ENCODE measurements at places on chromosomes 4 and X.

GRCh38 chr4:23945451-23946017 lies 55.7 kb upstream of the PPARGC1A start:
- no peak for DNase-seq

GRCh38 chr4:36551697-36552214 lies 270.3 kb downstream of the DTHD1 start:
- DNase-seq = no peak

DNA sequence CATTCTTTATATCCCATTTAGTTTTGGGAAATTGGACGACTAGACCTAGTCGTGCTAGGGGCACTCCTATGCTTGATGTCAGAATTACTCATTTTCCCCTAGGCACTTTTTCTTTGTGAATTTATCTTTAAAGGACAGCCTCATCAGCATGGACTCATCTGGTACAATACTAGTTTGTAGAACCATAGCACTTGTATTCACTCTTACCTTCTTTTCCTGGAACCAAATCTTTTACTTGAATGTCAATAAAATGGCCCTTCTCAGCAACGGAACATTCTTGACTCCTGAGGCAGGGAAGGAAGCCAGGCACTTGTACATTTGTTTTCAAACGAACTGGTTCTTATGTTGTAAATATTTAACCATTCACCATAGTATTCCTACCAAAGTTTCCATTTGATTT lies 187.1 kb downstream of the SHROOM3 start:
- DNase-seq = no peak

- DNase-seq = no peak
These were observed 295 bp upstream of the TLR10 start for GRCh38 chr4:38783109-38783460.

DNA sequence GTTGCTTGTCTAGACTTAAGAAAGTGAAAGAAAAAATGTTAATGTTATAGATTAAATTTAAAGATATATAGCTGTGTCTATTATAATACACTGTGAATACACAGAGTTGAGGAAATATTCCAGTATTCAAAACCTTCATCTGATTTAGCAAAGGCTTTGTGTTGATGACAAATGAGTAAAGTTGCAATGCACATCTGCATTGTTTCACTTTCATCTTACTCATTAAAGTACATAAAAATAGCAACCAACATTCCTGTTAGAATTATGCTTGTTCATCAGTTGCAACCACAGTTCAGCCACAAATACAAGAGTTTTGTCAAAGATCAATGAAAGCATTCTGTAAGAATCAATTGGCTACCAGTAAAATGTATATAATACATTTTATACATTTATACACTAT lies 346.4 kb upstream of the SLC7A11 start:
- DNase-seq = no peak

GRCh38 chrX:38165023-38165422 lies 55.6 kb downstream of the SRPX start:
- no peak for DNase-seq

DNA sequence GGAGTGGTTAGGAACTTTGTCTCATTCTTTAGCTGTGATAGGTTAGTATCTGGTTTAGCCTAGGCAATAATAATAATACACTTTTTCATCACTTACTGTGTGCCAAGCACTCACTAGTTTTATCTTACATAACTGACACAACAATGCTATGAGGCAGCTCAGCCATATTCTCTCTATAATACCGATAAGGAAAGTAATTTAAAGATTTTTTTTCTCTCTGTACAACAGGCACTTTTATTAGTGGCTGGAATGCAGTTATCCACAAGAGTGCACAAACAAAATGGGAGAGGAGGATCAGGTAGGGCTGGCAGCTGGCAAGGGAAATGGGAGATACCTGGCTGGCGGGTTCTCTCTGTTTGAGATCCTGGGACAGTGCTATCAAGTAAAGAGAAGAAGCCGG lies 7.6 kb downstream of the RELL1 start:
- no peak for DNase-seq

DNA sequence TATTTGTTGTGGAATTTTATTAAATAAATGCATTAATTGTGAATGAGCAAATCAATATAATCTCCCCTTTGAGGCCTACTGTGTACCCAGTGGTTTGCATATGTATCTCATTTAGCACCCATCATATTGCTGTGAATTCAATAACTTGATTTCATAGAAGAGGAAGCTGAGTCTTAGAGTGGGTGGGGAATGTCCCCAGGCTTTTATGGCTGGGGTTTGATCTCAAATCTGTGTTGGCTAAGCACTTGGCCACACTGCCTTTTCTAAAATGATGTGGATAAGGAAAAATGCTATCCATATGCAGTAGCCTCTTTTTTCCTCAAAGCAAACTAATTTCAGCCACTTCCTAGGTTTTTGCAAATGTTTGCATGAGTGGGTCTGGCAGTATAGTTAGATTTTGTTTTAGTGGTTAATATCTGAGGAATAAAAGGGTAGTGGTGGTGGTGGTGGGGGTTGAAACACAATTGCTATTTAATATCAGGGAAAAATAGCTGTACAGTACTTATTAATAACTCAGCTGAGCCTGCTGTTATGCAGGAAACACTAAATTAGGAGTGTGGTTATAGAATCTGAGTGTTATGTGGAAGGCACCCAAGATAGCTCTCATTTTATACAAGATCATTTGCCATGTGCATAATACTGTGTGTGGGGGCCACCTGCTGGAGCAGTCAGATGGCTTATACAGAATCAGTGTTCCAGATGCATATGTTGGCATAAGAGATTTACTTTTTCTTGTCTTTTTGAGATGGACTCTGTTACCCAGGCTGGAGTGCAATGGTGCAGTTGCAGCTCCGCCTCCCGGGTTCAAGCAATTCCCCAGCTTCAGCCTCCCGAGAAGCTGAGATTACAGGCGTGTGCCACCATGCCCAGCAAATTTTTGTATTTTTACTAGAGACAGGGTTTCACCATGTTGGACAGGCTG lies 108.0 kb downstream of the TMEM131L start:
- DNase-seq = no peak

DNA sequence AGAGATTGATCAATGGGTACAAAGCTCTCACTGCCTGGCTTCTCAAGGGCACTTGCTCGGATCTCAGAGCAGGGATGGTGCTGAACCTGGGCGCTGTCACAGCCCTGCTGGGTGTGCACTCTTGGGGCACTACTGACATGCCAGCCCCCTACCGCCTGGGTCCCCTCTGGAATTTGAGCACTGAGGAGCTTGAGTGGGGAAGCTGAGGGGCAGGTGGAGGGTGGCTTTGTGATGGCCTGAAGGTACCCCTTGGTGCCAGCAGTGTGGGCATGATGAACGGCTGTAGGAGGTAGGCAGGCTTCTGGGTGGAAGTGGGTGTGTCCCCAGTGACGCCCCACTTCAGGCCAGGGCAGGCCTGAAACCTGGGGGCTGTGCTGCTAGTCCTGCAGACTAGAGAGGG lies 379.1 kb upstream of the GRID2 start:
- no peak for DNase-seq

- no peak for DNase-seq
These were observed 18.2 kb upstream of the TNIP3 start for GRCh38 chr4:121182296-121182695.

DNA sequence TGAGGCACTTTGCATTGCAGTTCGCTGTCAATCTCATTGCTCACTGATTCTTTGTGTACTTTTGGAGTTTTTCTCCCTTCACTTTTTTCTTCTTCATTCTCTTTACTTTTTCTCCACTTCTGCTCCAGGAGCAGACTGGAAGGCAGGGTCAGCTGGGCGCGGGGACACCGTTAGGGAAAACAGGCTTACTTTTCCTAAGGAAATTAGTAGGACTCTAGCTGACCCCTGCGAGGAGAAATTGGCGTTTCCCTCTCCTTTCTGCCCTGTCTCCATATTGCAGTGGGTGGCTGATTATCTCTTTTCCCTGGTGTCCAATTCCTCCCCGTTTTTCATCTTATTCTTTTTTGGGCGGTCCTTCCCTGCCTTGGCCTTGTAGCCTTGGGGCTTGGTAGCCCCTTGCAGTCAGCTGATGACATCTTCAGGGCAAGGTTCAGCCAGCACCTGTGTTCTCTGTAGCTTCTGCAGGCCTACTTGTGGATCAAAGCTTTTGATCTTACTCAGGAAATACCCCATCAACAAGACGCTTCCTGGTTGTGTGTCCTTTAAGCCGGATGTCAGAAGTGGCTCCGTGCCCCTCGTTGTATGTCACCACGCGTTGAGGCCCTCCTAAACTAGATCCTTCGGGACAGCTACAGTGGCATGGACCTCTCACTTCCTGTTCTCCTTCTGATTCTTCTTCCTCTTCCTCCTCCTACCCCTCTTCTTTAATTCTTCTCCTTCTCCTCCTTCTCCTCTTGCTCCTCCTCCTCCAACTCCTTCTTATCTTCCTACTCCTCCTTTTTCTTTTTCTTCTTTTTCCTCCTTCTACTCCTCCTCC lies 36.1 kb downstream of the NBDY start:
- DNase-seq = peak; percentile 21

DNA sequence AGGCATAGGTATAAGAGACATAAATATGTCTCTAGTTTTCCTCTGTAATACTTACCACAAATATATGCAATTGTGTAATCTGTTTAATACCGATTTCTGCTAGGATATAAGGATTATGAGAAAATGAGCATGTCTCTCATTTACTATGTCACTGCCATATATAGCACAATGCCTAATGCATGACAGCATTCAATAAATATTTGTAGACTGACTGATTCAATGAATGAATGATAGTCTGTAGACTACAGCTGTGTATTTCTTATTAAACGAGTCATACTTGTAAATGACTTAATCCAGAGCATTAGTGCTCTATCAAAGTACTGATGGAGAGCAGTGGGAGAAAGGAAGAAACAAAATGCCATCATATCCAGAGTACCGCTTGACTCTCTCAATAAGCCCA lies 175.6 kb downstream of the PPP3CA start:
- DNase-seq = no peak

DNA sequence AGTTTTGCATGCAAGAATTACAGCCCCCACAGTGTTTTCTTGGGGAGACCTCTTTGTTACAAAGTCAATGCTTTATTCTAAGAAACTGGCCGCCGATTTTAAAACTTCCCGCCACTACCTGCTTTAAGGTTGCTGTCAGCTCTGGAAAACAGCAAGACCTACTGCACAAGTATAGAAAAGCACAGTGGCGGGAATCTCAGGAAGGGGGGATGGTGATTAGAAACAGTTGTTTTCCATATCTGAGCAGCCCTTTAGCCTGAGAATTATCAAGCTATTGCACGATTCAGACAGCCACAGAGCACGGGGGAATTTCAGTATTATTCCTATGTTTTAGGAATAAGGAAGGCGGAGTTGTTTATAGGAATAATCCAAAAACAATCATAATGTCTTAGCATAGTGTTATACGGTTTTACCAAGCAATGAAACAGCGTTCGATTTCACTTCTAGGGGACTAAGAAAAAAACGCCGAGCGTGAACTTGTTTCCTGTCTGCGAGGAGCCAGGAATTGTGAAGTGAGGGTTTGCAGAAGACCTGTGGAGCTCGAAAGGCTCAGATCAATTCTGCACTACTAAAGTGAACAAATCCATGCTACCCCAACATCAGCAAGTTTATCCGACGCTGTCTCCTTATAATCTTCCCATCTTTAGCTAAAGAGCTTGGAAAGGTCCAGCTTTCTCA lies 81.3 kb downstream of the HMGN5 start:
- DNase-seq = no peak

DNA sequence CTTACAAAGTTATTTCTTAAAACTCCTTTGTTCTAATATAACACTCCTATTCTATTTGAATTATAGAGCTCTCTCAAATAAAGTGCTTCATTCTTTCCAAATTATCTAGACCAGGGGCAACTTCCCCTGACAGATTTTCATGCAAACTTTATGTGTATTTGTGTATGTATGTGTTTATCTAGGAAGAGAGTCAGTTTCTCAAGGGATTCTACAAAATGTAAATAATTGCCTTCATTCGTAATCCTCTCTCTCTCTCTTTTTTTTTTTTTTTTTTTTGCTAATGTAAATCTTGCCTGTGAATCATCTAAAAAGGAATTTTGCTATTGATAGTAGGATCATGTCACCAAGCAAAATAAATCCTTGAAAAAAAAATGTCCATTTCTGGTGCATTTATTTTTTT lies 38.9 kb upstream of the RBPJ start:
- DNase-seq = no peak

GRCh38 chr4:105162123-105162796 lies 15.6 kb downstream of the TET2 start:
- DNase-seq = no peak

DNA sequence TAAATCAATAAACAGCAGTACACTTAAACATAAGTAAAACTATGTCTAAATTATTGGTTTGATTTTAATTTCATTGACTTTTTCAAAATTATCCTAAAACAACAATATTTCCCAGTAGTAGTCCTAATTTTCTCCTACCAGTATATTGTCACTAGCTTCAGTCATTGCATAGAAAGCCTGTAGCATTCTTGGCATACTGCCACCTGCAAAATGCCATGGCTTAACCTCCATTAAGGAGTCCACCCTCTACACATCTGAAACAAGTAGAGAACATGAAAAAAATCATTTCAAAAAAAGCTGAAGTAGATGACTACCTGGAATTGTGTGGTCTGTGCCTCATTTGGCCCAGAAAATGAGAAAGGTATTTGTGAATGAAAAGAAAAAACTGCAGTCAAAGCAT lies 348.5 kb downstream of the INPP4B start:
- DNase-seq = no peak

- DNase-seq = no peak
These were observed 277.8 kb downstream of the TENM3 start for GRCh38 chr4:182521011-182521410.

DNA sequence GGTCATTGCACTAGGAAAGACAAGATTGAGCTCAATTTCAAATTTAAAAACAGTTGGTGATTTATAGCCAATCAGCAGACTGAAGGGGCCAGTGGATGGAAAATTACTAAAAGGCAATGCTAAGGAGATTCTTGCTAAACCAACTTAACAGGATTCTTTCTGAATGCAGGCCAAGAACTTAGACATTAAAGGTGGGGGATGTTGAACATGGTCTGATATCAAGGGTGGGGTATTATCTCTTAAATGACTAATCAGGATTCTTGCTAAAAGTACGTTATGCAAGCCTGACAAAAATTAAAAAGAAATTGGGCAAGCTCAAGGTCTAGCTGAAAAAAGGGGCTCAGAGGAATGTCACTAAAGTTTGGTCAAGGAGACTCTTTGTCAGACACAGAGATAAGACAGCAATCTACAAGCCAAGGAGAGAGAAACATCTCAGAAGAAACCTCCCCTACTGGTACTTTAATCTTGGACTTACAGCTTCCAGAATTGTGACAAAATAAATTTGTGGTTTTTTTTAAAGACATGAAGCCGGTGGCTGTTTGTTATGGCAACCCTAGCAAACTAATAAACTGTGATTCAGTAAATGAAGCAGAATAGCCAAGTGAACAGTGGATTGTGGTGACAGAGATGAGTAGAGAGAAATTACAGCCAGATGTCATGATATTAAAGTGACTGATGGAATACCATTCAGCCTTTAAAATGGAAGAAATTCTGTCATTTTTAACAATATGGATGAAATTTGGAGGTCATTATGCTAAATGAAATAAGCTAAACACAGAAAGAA lies 120.3 kb upstream of the KLHL4 start:
- DNase-seq = no peak

DNA sequence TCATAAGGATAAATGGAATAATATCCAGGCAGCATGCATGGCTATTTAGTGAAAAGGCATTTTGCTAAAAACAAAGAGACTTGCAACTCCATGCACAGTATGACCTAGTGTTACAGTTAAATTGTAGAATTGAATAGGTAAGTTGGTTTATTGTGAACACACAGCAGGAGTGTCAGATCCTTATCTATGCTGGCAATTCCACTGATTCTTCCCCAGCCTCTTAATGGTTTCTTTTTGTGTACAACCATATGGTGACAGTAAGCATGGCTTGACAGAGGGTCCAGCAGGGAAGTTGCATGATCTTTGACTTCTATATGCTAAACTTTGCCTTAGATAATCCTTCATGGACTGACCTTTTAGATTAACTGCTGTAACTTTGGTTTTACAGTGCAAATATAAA lies 936.6 kb upstream of the EPHA5 start:
- DNase-seq = no peak
